ENCODE measurements at places on chromosomes 11 and 22.

DNA sequence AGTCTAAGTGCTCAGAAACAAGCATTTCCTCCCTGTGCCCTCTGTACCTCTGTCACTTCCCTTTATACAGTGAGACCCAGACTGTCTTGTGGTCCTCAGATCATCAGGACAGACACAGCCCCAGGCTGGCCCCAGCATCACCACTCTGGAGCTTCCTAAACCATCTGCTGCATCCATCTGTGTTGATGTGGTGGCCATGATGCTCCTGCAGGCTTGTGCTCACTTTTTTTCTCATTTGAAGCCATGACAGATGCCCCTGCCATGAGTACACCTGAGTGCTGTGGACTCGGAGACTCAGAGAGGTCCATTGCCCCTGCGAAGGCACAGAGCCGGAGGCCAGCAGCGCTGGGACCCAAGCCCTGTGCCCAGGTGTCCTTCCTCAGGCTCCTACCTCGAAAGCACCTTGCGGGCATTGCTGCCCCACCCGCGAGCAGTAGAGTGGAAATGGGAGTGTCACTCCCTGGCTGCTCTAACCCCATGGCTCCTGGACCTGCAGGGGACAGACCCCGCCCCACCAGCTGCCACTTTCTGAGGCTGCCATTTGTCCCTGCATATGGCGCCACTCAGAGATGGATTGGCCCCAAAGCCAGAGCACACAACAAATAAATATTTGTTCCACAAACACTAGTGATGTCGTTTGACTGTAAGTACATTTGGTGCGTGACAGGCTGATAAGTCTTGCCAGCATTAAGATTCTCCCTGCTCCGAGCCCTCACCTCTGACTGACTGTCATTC is 593.5 kb downstream of the TBC1D22A start:
- DNase-seq: no peak

DNA sequence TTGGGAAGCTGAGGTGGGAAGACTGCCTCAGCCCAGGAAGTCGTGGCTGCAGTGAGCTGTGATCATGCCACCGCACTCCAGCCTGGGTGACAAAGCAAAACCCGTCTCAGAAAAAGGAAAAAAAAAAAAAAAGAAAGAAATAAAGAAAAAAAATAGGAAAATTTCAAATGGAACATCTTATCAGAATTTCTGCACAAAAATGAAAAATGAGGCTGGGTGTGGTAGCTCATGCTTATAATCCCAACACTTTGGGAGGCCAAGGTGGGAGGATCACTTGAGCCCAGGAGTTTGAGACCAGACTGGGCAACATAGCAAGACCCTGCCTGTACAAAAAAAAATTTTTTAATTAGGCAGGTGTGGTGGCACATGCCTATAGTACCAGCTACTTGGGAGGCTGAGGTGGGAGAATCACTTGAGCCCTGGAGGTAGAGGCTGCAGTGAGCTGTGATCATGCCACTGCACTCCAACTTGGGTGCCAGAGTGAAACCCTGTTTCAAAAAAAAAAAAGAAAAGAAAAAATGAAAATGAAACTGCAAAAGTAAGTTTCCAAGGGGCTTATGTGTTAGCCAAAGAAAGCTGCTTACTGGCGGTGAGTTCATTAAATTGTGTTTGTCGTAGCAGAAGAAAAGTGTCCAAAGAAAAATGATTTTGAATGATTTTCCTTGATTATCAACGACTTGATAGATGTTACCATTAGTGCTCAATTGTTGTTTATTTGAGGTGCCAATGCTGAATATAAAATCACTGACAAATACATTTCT is 7.5 kb upstream of the CRKL start:
- no peak for DNase-seq

DNA sequence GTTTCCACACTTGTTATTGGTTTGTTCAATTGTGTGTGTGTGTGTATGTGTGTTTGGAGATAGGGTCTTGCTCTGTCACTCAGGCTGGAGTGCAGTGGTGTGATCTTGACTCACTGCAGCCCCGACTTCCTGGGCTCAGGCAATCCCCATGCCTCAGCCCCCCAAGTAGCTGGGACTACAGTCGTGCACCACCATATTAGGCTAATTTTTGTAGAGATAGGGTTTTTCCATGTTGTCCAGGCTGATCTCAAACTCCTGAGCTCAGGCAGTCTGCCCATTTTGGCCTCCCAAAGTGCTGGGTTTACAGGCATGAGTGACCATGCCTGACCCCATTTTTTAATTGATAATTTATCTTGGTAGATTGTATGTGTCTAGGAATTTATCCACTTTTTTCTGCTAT is 263.7 kb downstream of the DYNC2H1 start:
- no peak for DNase-seq

DNA sequence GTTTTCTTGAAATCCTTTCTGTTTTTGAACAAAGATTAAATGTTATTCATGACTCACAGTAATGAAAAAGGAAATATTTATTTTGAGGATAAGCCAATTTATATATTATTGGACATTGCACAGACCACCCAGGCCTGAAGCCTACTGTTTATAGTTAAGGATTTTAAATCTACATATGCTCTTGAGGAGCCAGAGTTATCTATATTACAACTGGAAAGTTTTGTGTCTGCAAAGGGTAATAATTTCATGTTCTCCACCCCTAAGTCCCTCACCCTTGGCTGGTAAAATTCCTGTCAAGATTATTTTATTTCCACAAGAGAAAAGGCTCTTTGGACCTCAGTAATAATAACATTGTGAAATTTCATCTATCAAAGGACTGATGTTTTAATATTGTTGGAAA is 228.2 kb downstream of the TMEM135 start:
- DNase-seq: no peak

DNA sequence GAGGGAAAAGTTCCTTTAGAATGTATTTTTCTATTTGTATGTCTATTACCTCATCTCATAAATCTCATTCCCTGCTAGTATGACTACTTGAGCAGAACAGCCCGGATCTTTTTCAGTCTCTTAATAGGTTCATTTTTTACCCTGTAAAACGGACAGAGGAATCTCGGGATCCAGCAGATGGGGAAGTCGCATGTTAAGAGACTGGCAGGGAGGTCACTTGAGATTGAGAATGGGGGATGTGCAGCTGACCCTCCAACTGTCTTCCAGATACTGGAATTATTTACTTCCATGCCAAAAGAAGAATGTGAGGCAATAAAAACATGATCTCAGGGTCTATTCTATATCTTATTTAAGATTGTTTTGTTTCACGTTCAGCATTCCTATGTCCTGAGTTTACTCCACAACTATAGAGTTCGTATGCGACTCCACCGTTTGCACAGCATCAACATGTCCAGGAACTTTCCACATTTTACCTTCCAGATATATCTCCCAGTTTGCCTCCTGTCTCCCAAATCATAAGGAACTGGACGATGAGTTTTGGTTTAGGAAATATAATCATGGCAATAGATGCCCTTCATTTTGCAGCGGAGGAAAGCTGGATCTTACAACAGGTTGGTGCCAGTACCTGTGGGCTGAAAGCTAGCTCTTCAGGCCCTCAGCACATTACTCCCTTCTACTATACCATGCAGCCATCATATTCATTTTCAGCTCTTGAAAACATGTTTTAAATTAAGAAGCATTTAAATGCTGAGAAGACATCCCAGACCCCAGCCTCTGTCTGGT is 181.5 kb downstream of the MAML2 start:
- DNase-seq: no peak

DNA sequence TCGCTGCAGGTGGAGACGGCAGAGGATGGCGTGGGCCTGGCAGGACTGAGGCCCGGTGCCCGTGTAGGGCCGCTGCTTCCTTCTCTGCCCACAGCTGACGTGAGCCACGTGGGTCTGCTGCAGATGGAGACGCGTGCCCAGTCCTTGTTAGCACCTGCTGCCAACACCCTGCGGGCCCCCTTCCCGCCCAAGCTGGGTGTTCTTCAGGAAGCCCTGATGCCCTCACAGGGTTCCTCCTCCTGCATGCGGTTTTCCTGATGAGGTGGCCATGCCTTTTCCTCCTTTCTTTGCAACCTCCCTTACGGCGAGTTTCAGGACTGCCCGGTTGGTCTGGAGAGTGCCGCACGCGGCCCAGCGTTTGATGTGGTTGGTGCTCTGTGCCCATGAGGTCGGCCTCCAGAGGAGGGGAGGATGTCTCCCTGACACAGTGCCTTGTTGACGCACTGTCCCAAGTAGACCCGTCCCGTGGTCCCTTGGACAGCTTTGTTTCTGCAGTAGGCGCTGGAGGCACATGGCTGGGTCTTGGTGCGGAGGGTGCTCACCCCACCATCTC is 44.7 kb downstream of the AP2A2 start:
- DNase-seq: no peak

GRCh38 chr11:16299884-16300782 is 56.2 kb downstream of the SOX6 start:
- no peak for DNase-seq
